Prostate gland (tissue), 2 donors: ENCODE measurements at places on chromosomes 5 and 9.
A peak's percentile ranks its signal among the peaks of the same experiment; 100 is the strongest.

DNA sequence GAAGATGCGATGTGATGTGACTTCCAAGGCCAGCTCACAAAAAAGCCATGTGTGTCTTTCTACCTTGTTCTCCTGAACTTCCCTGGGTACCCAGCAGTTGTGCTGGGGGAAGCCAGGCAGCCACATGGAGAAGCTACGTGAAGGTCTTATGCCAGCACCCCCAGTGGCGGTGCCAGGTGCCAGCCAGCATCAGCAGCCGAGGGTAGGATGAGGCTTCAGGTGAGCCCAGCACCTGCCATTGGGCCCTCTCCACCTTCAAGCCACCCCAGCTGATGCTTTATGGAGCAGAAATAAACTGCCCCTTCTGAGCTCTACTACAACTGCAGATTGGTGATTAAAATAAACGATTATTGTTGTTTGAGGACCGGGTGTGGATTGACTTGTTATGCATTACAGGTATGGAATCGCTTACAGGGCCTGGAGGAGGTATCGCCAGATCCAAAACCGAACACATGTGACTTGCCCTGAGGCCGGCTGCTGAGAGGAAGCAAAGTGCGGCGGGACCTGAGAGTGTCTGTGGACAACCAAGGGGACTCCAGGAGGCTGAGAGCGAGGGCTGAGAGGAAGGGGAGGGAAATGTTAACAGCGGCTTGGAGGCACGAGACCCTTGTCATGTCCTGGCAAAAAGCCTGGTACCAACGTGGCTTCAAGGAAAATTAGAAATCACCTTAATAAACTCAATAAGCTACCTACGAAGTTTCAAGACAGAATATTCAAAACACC is 36.0 kb upstream of the OLFM1 start:
- DNase-seq, result no peak

DNA sequence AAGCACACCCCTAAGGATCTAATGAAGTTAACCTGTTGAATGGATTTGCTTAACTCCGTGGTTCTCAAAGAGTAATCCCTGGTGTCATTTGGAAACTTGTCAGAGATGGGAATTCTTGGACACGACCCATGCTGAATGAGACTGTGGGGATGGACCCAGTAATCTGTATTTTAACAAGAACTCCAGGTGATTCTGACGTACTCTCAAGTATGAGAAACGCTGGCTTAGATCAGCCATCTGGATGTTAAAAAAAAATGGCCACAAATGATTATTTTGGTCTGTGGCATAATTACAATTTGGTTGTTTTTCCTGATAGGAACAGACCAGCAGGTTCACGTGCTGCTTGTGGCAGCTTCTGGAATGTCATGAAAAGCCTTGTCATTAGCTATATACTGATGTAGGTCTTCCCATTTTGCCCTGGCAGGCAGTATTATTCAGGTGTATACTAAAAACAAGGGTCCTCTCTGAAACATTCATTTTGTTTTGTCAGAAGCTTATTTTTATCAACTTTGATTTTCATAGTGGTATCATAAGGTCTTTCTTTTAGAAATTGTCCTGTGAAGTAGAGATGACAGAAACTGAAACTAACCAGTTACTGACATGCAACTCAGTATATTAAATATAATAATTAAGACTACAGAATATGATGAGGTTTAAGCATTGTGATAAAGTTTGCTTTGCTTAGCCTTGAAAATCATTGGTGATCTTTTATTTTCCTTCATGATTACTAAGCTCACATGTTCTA is 15.4 kb downstream of the CPEB4 start:
- no peak for DNase-seq

DNA sequence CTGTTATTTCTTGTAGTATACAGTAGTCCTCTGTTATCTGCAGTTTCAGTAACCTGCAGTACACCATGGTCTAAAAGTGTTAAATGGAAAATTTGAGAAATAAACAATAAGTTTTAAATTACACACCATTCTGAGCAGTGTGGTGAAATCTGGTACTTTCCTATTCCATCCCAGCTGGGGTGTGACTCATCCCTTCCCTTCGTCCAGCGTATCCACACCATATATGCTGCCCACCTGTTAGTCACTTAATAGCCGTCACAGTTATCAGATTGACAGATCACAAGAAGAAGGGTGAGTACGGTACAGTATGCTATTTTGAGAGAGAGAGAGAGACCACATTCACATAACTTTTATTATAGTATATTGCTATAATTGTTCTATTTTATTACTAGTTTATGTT is 28.9 kb downstream of the FAM151B start:
- DNase-seq, result no peak

DNA sequence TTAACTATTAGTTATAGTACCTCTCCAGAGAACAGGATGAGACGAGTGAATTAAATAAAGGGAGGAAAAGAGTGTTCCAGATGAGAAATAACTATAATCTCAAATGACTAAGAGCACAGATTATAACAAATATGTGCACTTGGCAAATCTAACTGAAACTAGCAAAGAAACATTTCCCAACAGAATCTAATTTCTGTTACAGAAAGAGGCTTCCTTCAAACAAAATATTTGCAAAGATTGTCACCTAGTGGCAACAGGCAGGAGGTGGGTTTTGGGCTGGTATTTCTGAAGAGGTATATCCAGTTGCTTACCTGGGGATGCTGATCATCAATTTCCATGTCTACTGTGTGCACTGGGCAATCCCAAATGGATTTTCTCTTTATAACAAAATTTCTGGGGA is 5.6 kb upstream of the SPDL1 start:
- no peak for DNase-seq

- DNase-seq, result peak; percentile 39
Measured at GRCh38 chr5:143051244-143052058, 281.3 kb downstream of the ARHGAP26 start.

- DNase-seq, result no peak
Measured at GRCh38 chr9:92969516-92970466, 22.5 kb downstream of the FGD3 start.

GRCh38 chr9:114141553-114142402 is 13.6 kb upstream of the COL27A1 start:
- DNase-seq, result no peak

DNA sequence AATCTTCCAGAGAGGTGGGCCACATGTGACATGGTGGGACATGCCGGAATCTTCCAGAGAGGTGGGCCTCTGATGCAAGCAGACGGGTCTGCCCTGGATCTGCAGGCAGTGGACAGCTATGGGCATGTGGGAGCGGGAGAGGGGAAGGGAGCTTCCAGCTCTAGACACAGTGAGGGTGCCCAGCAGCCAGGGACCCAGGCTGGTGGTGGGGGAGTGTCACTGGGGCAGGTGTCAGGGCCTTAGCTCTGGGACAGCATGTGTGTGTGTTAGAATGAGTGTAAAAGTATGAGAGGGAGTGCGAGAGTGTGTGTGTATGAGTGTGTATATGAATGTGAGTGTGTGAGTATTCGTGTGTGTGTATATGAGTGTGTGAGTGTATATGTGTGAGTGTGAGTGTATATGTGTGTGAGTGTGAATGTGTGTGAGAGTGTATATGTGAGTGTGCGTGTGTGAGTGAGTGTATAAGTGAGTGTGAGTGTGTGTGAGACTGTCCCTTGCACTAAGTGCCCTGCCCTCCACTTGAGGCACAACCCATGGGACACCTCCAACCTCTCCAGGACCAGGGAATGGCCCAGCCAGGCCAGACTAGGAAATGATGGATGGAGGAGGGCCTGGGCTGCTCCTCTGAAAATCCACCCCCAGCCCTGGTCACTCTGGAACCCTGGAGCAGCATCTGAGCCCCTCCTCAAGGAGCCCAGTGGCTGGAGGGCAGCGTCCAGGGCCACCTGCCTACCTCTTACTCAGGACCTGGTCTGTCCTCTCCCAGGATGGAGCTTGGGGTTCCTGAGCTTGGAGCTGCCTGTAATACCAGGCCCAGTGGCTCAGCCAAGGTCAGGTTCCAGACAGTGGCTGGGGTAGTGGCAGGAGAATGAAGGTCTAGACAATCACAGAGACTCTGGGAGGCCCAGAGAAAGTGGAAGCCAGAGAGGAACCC is 122.2 kb downstream of the C9orf50 start:
- no peak for DNase-seq

- peak; percentile 22 for DNase-seq
Measured at GRCh38 chr9:114910541-114910940, 19.9 kb downstream of the TNFSF8 start.

- DNase-seq, result no peak
Measured at GRCh38 chr9:77013206-77013931, 6.1 kb upstream of the FOXB2 start.

- DNase-seq, result no peak
Measured at GRCh38 chr5:163978897-163979296, 473.5 kb downstream of the MAT2B start.

DNA sequence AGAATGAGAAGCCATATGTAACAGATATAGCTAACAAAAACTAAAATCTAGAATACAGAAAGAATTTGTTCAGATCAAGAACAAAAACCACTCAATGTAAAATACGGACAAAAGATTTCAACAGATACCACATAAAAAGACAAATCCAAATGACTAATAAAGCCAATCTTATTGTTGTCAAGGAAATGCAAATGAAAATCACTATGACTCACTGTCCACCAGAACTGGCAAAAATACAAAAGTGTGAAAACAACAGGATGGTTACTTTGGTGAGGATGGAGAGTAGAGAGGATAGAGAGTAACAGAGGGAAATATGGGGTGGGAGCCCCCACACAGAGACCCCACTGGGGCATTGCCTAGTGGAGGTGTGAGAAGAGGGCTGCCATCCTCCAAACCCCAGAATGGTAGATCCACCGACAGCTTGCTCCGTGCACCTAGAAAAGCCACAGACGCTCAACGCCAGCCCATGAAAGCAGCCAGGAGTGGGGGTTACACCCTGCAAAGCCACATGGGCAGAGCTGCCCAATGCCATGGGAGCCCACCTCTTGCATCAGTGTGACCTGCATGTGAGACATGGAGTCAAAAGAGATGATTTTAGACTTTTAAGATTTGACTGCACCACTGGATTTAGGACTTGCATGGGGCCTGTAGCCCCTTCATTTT is 15.2 kb upstream of the RHOBTB3 start:
- DNase-seq, result no peak

DNA sequence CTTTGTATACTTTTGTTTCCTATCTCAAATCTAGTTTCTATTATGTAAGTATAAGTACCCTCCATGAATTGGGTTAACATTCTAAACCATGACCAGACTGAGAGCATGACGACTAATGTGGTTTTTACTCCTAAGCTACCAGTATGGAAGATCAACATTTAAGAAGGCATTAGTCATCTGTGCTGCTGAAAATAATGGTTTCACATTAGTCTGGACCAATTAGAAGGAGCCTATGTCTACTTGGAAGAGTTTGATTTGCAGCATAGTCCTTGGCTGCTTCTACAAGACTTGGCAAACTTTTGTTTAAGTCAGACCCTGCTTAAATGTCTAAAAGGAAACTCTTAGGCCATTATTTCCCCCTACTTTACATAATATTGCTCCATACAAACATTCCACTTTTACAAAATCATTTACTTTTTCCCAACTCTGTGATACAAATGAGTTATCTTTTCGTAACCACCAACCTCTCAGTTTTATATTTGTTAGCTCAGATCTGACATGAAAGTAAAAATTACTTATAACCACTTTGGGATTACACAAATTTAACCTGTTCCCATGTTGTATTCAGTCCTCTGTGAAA is 186.7 kb downstream of the COMMD10 start:
- DNase-seq, result no peak

DNA sequence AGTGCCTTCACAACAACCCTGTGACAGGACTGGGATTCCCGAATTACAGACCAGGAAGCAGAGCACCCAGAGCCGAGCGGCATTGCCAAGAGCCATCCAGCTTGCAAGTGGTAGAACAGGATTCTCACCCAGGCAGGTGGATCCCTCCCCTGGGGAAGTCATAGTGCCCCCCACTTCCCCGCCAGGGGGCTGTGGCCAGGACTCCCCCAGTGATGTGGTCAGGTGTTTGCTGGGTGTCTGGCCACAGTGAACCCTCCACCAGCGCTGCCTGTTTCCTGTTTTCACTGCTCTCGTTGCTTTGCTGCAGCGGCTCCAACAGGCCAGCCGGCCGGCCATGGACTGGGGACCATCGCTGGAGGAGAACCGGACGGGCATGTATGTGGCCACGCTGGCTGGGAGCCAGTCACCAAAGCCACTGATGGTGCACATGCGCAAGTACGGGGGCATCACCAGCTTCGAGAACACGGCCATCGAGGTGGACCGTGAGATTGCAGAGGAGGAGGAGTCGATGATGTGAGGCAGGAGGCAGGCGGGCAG is 19.3 kb downstream of the SLC6A7 start:
- peak; percentile 51 for DNase-seq

DNA sequence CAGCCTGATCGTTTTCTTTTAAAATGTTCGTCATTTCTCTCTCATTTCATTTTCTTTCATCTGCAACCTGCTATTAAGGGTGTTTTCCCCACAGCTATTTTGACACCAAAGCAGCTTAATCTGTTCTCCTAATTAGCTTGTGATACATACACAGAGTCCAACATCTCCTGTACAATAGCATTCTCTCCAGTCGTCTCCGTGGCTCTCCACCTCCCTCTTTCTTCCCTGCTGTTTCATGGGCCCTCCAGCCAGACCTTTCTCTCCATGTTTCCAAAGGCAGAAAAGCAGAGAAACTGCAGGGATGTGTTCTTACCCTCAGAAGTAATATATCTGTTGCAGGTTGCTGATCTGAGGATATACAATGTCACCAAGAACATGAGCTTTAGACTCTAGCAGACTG is 88.8 kb upstream of the SPOCK1 start:
- DNase-seq, result no peak

- no peak for DNase-seq
Measured at GRCh38 chr5:95398989-95399388, 7.8 kb downstream of the FAM81B start.

GRCh38 chr9:16205455-16205854 is 652.6 kb downstream of the CCDC171 start:
- DNase-seq, result no peak

GRCh38 chr5:113552620-113553019 is 39.1 kb downstream of the YTHDC2 start:
- no peak for DNase-seq

- no peak for DNase-seq
Measured at GRCh38 chr5:172453206-172453985, 929 bp downstream of the SH3PXD2B start.

DNA sequence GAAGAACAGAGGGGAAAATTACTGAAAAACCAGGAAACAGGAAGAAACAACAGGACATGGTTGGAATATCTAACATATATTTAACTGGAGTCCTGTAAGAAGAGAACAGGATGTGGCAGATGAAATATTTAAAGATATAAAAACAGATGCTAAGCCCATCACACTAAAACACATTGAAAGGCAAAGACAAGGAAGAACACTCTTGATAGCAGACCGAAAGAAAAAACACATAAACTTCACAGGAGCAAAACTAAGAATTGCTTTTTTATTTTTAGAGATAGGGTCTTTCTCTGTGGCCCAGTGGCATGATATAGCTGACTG is 324.4 kb upstream of the ARRDC3 start:
- no peak for DNase-seq

DNA sequence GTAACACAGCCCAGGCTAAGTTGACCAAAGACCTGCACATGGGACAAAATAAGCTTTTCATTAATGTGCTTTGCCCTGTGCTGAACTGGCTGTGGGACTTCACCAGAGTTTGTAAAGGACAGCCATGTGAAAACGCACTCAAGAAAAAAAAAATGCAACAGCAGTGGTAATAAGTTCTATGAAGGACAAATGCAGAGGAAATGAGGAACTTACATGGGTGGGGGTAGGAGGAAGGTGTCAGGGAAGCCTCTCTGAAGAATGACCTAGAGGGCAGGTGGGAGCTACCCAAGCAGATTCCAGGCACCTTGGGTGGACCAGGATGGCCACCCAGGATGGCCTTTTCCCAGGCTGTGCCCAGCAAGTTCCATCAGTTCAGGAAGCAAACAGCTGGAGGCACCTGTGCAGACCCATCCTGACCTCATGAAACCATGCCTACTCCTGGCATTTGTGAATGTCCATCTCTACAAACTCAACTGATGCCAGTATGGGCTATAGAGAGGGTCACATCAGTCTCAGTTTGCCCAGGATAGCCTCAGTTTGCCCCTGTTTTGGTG is 6.7 kb upstream of the PHF2 start:
- DNase-seq, result no peak
